CD4-positive, alpha-beta T cell treated with Interleukin-4 for 1 hour (primary cell): ENCODE measurements at places on chromosomes 16 and 17.
A peak's percentile ranks its signal among the peaks of the same experiment; 100 is the strongest.

- DNase-seq = no peak
Observed at GRCh38 chr16:77897129-77897437, 108.7 kb downstream of the VAT1L start.

DNA sequence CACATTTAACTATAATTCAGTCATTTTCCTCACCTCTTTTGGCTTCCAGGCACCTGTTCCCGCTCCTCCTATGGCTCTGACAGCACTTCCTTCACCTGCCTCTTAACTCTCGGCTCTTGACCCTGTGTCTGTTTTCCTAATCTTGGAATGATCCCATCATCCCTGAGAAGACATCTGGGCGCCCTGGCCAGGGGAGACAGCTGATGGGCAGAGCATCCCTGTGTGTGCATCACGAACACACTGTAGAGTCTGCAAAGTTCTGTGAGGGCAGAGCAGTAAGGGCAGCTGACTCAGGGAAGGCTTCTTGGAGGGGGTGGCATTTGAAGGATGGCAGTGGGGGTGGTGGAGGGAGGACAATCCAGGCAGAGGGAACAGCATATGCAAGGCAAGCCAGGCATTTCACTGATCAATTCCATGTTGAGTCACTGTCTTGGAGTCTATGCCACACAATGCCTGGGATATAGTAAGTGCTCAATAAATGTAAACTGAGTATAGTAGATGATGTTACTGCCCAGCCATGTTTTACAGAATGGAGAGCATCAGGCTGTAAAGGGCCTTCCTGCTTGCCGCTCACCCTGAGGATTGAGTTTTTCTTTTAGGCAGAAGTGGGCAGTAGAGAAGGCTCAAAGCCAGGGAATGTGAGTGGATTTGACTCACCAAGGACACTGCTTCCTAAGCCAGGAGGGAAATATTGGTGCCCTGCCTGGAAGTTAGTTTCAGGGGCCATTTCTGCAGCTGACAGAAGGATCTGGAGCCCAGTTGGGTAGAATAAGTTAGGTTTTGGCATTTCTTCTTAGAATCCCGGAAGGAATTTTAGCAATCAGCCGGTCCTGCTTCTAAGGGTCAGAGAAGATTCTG lies 5.8 kb upstream of the RAB11FIP4 start:
- DNase-seq = no peak

DNA sequence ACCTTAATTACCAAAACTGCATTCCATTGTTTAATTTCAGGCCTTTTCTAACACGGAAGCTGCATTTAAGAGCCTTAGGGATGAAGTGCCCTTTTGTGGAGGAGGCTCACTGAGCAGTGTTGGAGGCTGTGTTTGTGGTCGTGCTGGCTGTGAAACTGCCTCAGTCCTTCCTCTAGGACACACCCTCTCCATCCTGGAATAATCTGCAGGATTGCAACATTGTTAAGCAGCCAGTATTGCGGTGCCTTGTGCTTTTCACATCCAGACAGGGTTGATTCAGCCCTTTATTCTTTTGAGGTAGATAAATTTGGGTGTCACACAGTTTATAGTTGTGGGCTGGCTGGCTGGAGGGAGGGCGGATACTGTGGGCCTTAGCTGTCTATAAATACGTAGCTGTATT lies 141.6 kb downstream of the CDRT15L2 start:
- DNase-seq = no peak

- DNase-seq = no peak
Observed at GRCh38 chr17:28865946-28866752, 11.3 kb downstream of the ERAL1 start.

- DNase-seq = peak; percentile 95
Observed at GRCh38 chr17:50919321-50920040, 53.3 kb upstream of the TOB1 start.

DNA sequence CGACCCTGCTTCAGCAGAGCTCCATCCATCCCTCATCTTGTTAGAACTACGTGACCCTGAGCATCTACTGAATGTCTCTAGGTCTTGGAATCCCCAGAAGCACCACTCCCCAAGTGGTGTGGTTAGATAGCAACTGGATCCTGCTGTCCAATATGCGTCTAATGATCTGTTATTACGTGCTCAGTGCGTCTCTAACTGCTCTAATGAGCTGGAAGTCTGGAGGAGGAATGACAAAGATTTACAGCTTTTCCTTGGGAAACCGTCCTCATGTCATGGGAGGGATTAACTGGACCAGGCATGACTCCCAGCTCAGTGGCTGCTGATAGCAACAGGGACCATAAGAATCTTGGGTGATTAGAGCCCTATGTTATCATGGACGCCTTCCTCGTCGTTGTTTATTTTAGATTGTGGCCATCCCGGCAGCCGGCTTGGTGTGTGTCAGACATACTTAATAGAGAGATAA lies 150.9 kb downstream of the HS3ST3B1 start:
- DNase-seq = no peak

DNA sequence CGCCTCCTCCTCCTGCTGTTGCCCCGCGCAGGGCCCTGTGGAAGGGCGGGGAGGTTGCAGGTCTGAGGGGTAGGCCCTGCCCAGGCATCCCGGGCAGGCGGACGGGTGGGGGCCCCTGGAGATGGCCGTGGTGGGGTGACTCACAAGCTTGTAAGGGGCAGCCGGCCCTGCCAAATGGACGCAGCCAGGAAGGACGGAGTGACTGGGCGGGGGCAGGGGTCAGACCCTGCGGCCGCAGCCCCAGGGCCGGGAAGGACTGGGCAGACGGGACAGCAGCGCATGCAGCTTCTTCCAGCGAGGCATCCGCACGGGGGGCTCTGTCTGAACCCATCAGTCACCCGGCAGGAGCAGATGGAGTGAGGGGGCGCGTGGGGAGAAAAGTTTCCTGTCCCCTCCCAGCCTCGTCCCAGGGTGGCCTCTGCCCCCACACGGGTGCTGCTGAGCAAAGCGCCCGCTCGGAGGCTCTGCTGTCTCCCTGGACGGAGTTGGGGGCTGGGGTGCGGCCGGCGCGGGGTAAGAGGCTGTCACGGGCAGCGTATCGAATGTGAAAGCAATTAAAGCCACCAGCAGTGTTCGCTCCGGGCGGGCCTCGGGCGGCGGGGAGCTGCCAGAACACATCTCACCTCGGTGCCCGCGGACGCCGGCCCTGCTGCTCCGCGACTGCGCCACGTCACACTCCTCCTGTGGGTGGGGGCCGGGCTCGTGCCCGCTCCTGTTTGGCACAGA lies 5.4 kb upstream of the PRR35 start:
- no peak for DNase-seq

DNA sequence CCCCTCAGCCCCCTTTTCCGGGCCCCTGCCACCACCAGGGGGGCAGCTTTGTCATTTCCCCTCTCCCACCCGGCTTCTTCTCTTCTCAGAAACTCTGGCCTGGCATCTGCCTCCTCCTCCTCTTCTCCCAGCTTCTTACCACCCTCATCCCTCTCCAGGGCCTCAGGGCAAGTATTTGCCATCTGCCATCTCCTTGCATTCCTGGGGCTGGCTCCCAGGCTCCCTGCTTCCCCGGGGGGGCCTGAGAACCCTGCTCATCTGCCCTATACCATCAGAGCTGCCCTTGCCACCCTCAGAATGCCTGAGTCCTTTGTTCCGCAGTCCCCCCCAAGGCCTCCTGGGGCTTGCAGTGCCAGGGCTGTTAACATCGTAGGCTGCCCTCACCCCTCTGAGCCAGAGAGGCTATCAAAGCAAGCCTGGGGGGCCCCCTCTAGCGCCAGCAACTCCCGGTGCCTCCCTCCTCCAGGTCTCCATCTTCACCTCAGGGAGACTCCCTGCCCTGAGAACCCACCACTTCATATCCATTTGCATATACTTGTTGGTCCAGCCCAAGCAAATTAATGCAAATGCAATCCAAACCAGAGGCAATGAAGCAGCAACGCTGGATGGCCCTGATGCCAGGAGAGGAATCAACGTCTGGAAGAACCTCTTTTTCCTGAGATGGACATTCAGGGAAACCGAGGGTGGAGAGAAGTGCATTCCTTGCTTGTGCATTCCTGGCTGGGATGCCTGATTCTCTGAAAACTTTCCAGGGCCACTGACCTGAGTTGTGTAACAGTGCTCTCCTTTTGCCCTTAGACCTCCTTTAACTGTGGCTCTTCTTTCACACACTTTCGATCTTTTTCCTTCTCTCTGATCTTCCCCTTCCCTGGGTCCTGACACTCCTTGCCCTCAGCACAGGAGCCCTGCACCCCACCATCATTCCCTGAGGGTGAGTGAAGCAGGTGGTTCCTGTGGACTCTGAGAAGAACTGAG lies 20.7 kb upstream of the SP2 start:
- DNase-seq = no peak

DNA sequence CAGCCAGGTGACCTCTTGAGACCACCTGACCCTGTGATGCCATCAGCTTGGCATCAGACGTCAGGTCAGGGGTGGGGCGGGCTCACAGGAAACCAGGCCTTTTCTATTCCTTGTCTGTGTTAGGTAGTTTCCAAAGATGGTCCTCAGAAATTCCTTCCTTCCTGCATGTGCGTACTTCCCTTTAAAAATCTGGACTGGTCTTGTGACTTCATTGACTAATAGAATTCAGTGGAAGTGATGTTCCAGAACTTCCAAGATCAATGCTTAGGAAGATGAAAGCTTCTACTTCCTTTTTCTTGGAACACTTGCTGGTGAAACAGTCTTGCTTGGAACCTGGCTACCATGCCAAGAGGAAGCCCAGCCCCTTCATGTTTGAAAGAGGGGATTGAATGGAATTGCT lies 10.0 kb upstream of the N4BP1 start:
- no peak for DNase-seq

DNA sequence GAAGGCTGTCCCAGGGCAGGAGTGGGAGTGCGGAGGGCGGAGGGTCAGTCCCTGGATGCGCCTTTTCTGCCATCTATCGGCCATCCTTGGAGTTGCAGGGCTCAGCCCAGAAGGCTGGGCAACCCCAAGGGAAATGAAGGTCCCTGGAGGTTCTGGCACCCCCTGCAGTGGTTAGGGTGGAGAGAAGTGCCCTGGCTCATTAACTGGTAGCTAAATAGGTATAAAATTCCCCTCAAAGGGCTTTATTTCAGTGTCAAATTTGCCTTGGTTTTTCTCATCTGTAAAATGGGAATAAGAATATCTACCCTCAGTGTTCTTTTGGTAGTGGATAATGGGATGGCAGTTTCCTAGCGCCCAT lies 22.4 kb downstream of the C17orf75 start:
- DNase-seq = peak; percentile 82

- DNase-seq = no peak
Observed at GRCh38 chr16:11553371-11553770, 33.3 kb downstream of the LITAF start.

- peak; percentile 66 for DNase-seq
Observed at GRCh38 chr16:2919511-2920255, 8.0 kb downstream of the FLYWCH1 start.

DNA sequence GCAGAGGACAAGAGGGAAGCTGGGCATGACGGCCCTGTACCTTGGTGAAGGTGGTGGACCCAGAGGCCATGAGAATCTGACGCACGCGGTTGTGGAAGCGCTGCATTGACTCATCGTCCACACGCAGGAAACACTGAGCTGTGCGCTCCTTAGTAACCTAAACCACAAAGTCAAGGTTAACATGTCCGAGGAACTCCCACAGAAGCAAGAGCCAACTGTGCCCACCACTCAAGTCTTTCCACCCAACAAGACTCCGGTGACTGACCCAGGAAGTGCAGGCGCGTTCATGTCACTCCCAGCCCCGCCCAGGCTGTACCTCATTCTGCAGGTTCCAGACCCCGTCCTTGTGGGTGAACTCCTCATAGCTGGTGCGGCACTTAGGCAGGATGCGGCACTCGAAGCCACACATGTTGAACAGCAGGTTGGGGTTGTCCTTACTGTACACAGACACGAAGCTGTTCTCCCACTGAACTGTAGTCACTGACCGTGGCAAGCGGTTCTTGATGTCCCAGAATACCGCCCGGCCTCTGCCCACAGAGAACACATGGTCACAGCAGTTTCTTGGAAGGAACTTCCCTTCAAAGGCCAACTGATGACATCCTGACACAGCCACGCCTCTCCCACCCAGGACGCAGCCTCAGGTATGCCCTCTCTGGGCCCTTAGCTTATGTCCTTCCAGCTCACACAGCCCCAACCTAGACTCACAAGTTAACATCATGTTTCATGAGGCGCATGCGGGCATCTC lies 11.5 kb downstream of the PRPF8 start:
- DNase-seq = no peak

DNA sequence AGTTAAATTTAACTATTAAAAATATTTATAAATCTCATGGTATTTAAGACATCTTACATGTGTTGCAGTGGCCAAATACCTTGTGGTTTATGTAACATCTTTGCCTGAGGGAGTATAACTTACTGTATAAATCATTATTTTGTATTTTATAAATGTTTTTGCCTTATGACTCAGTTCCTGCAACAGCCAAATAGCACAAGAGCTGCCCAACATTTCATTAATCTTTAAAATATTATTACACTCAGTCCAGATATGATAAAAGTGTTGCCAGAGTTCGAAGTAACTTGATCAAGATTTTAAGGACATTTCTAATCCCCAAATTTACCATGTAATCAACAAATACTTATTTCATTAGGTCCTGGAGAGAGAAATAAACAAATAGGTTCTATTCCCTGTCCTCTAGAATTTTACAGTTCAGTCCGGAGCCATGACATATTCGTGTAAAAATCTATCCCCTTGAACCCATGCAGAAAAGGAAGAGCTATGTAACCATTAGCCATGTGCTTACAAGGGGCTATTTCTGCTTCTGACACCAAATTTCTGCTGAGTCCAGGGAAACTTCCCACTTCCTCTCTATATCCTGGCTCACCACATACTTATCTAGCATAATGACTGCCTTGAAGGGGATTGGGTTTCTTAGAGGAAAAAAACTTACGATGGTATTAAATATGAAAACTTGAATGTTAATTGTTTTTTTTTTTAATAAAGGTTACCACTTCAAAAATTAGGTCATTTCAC lies 44.0 kb downstream of the IRX6 start:
- DNase-seq = no peak

GRCh38 chr17:27601069-27601974 lies 29.7 kb upstream of the LGALS9 start:
- DNase-seq = peak; percentile 81

- DNase-seq = no peak
Observed at GRCh38 chr17:74785096-74785980, 9.2 kb upstream of the NAT9 start.

DNA sequence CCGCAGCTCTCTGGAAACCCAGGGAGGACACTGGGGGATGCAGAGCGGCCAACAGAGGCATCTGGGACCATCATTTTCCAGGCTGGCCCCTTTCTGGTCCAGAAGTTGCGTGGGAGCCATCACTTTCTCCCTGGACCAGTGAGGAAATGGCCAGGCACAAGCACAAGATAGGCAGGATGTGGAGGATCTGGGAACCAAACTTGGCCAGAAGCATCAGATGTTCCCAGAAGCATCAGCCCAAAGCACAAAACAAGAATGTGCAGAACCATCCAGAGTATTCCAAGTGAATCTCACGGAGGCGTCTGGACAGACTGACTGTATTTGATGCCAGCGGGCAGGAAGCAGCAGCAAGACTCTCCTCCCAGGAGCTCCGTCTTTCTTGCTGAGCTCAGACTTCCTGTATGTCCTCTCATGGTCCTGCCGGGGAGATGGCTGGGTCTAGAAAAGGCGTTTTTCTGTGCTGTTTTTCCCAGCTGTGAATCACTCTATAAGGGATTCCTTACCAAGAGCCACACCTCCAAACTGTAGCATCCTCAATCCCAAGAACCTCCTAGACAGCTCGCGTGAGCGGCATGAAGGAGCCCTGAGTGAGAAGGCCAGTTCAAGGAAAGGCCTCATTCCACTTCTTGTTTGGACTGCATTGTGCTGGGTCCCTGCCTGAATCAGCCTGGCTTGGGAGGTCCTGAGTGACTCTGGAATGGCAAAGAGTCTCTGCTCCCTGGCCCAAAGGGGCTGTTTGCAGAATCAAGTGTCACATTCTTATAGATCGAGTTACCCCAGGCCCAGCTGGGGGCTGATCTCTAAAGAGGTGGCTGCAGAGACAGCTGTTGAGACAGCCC lies 49.5 kb upstream of the MTSS2 start:
- no peak for DNase-seq
